ENCODE measurements at places on chromosomes 7 and 10.
A peak's percentile ranks its signal among the peaks of the same experiment; 100 is the strongest.

- DNase-seq, result peak; percentile 53
Observed at GRCh38 chr10:45008524-45009161, 7.9 kb downstream of the ZNF22 start.

GRCh38 chr10:115023715-115024114, 69.5 kb upstream of the ATRNL1 start:
- DNase-seq, result no peak

- no peak for DNase-seq
Observed at GRCh38 chr7:134842886-134843430, 63.5 kb downstream of the CALD1 start.

- DNase-seq, result no peak
Observed at GRCh38 chr7:80563561-80564327, 51.9 kb upstream of the GNAT3 start.

DNA sequence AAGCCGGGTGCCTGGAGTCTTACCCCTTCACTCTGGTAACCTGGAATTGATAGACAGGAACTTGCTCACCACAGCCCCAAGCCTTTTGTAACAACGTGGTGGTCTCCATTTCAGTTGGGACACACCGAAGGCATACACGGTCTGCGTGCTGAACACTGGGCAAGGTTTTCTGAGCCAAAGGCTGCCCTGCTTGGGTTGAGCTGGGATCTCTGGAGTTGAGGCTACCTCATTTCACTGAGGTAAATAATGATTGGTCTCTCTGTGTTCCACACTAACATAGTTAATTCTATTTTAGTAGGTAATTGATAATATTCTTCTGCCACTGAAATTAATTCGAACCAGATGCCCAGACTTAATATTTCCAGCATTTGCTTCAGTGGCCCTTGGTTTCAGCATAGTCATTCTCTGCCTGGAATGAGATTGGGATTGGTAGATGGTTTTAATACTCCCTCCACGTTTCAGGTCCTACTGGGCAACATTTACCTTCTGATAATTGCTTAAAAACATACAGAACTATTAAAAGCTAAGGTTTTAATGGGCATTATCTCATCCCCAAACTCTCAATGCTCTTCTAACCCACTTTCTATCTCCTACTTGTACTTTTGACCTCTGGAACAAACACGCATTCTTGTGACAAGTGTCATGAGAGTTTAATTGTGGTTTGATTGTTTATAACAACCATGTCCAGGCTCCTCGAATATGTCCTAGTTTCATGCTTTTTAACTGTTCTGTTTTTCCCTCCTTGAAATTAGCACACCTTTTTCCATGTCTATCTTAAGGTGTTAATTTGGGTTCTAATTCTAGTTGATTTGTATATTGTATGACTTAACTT, 202.3 kb upstream of the KLF6 start:
- no peak for DNase-seq

GRCh38 chr7:43480581-43480980, 102.3 kb upstream of the STK17A start:
- DNase-seq, result no peak

DNA sequence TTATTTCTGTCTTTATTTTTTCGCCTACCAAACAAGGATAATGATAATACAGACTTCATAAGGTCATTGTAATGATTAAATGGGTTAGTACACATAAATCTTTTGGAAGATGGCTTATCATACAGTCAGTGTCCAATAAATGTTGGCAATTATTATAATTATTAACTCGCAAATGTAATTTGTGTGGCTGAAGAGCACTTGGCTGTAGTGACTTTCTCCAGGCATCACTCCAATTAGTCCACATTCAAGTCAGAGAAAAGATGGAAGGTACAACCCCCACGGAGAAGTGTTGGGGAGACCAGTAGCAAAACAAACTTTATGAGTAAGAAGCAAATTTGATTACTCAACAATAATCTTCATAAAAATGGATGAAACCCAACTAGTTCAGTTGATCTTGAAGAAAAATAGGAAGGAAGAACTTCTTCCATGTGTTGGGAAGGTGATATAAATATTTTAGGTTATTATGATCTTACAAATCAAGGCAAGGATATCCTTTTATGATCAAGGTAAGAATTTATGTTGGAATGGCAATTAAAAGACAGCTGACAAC, 5.1 kb downstream of the AOAH start:
- DNase-seq, result no peak

GRCh38 chr10:97542169-97543024, 30.2 kb upstream of the ANKRD2 start:
- DNase-seq, result no peak

Data from NCI-H2171 treated with DMSO at 0.1 percent for 48 hours (cell line).